Activated CD8-positive, alpha-beta memory T cell treated with anti-CD3 and anti-CD28 coated beads, Interleukin-2, amount 50 U/mL, for 4 hours (primary cell): ENCODE measurements at places on chromosomes 3 and 15.

- no peak for DNase-seq
Measured at GRCh38 chr15:90959894-90960293, 5.2 kb downstream of the RCCD1 start.

GRCh38 chr3:160451602-160452001, 2.0 kb upstream of the TRIM59 start:
- no peak for DNase-seq

DNA sequence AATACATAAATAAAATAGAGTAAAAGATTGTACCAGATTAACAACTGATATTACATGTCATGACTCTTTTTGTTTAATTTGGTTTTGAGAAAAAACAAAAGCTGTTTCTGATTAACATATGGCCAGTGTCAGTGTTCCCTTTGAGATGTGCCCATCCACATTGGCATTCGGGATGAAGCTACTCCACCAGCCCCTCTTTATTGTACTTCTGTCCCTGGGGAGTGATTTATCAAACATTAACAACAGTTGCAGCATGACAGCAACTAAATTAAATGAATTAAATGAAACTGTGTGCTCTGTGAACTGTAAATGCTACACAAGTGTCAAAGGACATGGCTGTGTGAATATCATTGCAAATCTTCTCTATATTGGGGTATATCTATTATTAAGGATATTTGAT, 25.9 kb upstream of the MTMR10 start:
- DNase-seq, result no peak

DNA sequence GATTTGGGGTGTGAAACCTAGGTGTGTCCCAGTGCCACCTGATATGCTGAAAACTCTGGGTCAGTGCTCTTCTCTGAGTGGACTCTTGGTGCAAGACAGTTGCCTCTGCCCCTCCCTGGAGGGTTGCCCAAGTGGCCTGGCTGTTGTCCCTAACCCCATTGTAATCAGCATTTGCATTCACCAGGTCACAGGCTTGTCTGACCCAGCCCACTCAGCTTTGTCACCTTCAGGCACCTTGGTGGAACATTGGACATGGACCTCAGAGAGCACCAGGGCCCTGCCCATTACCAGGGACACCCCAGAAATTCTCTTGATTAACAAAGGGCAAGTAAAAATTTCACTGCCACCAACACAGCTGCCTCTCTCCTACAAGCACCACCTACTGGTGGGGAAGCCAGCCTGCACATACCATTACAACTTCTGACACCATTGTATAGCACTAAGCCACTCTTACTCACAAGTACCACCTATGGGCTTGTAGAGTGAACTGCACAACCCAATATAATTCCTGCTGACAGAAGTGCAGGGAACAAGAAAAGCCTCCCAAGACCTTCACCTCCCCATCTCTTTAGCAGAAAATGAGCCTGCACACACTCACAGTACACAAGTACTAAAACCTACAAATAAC, 324.6 kb downstream of the EPHA6 start:
- DNase-seq, result no peak

GRCh38 chr3:126267169-126267975, 87.0 kb upstream of the ALDH1L1 start:
- DNase-seq, result no peak

DNA sequence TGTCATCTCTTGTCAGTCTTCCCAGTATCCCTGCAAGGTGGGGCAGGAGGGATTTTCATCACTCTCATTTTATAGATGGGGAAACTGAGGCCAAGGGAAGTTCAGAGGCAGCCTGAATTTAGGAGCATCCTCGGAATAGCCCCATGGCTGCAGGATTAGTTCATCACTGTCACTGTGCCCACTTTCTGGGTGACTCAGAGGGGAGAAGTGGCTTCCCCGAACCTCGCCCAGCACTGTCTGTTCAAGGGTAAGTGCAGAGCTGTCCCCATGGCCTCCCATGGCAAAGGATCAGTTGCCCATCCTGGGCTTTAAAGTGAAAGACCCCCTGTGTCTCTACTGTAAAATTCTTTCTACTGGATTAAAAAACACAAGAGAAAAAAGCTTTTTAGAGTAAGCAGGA, 60.0 kb upstream of the SEC13 start:
- no peak for DNase-seq

DNA sequence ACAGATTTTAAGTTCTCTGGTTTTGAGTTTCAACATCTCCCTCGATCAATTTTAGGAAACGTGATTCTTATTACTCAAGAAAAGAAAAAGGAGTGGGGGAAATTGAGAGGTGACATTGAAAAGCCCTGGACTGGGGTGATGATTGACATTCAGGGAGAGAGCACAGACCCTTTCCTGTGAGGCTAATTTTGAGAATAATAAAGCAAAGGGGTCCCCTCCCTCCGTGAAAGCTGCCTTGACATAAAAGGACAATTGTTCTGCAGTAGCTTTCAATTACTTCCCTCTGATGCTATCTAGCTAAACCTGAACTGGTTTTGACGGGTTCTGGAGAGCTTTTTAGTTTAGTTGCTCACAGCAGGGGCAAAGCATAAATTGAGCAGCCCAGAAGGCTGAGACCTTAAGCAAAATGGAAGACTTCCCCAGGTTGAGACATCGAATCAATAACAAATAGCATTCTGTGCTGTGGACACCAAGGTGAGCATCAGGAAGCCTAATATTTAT, 14.4 kb upstream of the CMTM8 start:
- DNase-seq, result no peak

DNA sequence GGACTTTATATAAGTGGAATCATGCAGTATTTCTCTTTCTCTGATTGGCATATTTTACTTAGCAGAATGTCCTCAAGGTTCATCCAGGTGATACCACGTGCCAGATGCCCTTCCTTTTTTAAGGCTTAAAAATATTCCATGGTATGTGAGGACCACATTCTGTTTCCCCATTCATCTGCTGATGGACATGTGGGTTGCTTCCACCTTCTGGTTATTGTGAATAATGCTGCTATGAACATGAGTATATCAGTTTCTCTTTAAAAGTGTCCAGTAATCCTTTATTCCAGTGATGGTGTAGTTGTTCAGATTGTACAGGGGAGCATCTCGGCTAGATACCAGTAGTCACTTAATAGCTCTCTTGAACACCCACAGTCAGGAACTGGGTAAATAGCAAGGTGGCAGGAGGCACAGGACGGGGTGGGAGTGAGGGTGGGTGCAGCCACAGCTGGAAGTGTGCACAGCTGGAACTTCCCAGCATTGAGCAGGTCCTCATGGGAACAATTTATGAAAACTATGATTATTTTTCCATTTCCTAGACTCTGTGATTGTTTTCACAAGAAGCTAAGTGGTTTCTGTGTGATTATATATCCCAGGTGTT, 50.3 kb upstream of the ATG7 start:
- no peak for DNase-seq

DNA sequence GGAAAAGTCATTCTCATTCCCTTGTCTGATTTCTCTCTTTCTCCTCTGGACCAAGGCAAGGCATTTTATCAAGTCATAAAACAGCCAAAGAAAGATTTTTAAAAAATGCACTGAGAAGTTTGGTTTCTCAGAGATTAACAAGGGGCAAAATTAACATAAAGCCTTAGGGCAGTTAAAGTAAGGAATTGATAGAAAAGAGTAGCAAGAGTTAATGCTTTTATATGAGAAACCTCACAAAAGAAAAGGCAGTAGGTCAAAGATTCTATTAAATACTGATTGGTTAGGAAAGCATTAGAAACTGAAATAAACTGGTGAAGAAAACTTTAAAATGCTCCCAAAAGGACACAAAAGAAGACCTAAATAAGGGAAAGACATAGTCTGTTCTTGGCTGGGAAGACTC, 121.0 kb upstream of the PRTG start:
- DNase-seq, result no peak

DNA sequence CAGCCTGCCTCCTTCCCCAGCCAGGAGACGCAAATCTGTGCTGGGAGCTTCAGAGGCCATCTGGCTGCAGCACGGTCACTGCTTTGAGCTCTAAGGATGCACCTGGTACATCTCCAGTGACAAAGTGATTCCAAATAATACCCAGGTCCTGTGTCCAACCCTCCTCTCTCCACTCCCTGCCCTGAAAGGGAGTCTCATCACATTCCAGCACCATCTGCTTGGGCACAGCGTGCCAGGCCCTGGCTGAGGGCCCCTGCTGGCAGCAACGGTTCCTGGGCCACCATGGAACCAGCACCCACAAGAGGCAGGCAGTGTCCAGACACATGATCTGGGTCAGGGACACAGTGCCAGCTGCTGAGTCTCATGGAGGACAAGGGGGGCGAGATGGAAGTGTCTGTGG, 81.3 kb downstream of the MTHFS start:
- no peak for DNase-seq

- no peak for DNase-seq
Measured at GRCh38 chr15:89150762-89151664, 62.8 kb downstream of the ABHD2 start.

GRCh38 chr3:143167969-143168854, 48.6 kb downstream of the CHST2 start:
- no peak for DNase-seq

- DNase-seq, result no peak
Measured at GRCh38 chr3:173893066-173893465, 495.5 kb downstream of the NLGN1 start.

- no peak for DNase-seq
Measured at GRCh38 chr3:71391361-71391760, 192.2 kb downstream of the FOXP1 start.

- DNase-seq, result no peak
Measured at GRCh38 chr15:67707520-67708283, 117.6 kb upstream of the SKOR1 start.

DNA sequence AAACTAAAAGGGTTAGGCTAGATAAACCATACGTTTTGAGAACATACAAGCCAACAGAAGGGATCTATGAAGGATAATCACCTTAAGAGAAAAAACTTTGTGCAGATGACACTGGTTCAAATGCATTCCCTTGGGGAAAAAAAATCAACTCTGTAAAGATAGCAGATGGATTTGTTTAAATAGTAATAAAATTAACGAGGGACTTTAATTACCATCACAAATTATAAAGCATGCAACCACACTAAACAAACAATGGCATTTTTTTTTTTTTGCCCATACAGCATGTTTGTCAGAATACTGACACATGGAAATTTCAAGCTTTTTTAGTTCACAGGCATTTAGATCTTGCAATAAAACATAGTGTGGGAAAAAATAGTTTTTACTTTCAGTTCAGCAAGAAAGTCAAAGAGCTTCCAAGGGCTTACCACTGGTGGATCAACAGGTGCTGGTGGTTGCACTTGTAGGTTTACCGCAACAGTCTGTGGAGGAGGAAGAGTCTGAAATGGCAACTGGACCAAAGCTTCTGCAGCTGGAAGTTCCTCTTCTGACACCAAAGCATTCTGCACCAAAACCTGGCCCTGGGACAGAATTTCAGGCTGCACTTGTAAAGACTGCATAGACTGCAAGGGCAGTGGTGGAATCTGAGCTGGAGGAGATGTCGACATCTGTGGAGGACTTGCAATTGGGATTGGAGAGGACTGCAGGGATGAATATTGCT, 53.1 kb downstream of the PHC3 start:
- no peak for DNase-seq

- no peak for DNase-seq
Measured at GRCh38 chr15:51121118-51121517, 26.4 kb upstream of the TNFAIP8L3 start.

- DNase-seq, result no peak
Measured at GRCh38 chr3:176796371-176796770, 400.9 kb downstream of the TBL1XR1 start.

GRCh38 chr15:22877607-22878006, 39.1 kb downstream of the NIPA2 start:
- no peak for DNase-seq

- DNase-seq, result no peak
Measured at GRCh38 chr3:8793242-8793641, 23.8 kb upstream of the OXTR start.

GRCh38 chr3:111200027-111200426, 128.4 kb downstream of the NECTIN3 start:
- no peak for DNase-seq

DNA sequence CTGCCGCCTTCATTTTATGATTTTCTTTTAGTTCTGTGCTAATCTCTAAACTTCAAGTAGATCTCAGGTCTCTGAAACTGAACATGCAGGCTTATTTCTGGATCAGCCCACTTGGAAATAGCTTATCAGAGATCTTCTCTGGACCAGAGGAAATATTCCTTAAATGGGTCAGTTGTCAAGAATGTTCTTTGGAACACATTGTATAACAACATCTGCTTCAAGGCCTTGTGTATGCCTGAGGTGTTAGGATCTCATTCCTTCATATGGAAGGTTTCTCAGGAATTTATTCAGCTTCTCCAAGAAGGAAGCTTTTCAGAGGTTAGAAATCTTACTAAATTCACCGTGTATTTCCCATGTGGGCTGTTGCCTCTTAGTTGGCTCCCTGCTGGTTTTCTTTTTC, 47.4 kb downstream of the SYN2 start:
- DNase-seq, result no peak

DNA sequence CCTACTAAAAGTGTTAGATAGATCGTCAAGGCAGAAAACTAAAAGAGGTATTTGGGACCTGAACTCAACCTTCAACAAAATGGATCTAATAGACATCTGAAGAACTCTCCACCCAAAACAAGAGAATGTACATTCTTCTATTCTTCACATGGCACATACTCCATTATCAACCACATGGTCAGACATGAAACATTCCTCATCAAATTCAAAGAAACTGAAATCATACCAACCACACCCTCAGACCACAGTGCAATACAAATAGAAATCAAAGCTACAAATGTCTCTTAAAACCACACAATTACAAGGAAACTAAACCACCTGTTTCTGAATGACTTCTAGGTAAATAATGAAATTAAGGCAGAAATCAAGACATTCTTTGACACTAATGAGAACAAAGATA, 984.1 kb upstream of the GBE1 start:
- no peak for DNase-seq

GRCh38 chr15:75061272-75061671, 37.9 kb downstream of the PPCDC start:
- DNase-seq, result no peak

- DNase-seq, result peak; percentile 17
Measured at GRCh38 chr3:32237670-32238452, 619 bp upstream of the CMTM8 start.

DNA sequence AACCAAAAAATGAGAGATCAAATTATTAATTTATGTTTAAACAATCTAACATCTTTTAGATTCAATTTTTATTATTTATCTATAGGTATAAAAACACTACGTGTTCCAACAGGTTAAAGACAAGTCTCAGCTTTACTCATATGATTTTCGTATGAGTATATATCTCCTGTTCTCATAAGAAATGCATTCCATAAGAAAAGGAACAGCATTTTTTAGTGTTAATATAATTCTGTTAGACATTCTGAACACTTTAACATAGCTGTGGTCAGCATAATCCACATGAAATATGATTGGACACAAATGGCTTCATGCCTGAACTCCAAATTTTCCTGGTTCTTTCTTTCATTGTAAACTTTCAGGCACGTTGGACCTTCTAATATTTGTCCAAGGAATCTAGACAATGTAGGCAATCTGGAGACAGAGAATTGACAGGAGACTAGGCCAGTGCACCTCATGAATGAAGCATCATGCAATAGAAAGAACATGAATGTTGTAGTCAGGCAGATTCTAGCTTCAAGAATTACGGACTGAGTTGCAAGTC, 1122.0 kb upstream of the ALCAM start:
- DNase-seq, result no peak

- DNase-seq, result no peak
Measured at GRCh38 chr15:57375827-57376695, at the start of gene CGNL1. CGNL1 (plus strand) TSS chr15:57376505; CDS start chr15:57438000, 61,495 bp downstream.
